ENCODE measurements at places on chromosomes 2 and 18.

DNA sequence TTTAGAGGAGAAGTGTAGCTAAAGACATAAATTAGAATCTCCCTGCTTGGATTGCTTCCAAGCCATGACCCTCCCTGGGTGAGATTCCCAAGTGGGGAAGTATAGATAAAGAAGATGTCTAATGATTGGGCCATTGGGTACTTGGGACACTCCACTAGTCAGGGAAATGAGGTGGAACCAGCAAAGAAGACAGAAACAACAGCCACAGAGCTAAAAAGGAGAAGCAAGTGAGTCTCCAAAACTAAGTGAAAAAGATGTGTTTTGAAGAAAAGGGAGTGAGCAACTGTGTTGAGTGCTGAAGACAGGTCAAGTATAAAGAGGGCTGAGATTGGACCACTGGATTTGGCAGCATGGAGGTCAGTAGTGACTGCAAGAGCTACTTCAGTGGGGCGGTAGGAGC, 276.7 kb upstream of the STON1 start:
- DNase-seq: no peak

DNA sequence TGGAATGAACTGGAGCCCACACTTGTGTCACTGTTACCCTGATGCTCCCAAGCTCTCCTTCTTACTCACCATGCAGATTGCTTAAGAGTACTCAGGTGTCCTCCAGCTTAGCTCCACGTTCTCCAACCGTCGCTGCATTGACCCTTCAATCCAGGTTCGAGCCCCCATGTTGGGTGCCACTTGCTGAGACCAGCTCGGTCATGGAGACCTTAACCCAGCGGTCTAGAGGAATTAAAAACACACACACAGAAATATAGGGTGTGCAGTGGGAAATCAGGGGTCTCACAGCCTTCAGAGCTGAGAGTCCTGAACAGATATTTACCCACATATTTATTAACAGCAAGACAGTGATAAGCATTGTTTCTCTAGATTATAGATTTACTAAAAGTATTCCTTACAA, 229.1 kb upstream of the APCDD1 start:
- DNase-seq: no peak

GRCh38 chr2:240872317-240873097, 3.9 kb downstream of the AGXT start:
- DNase-seq: peak; percentile 62

- DNase-seq: peak; percentile 57
These were observed 9.8 kb downstream of the HS6ST1 start for GRCh38 chr2:128308889-128309279.

DNA sequence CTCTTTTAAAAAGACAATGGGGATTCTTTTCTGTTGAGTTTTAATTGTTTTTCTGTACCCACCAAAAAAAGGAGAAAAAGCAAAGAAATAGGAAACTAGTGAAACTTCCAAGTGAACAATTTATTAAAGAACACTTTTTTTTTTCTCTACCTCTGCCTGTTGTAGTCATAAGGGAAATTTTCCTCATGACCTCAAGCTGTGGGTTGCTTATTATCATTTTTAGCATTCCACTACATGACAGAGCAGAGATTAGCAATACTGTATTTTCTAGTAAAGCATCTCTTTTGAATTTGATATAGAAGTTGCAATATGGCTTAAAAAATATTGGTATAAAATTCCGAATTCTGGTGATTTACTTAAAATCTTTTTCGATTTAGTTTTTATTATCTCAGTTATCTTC, 87.9 kb upstream of the LRRTM1 start:
- no peak for DNase-seq

DNA sequence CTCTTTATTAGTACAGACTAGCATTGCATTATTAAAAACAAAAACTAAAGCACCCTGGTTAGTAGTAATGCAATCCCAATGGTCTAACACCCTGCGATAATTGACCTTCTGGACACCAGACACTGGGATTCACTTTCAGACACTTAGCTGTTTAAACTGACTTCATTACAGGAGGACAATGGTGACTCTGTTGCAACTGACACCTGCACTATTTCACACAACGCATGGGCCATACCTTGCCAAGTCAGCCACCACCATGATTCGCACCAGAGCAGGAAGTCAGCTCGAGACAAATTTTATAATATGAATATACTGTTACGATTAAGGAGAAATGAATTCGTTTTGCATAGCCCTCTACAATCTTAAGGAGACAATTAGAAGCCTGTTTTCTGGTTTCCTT, 150.7 kb downstream of the MEIS1 start:
- DNase-seq: no peak

GRCh38 chr2:77977471-77978063, 455.4 kb upstream of the LRRTM4 start:
- DNase-seq: no peak

- DNase-seq: no peak
These were observed 166.7 kb downstream of the KCNE4 start for GRCh38 chr2:223218587-223219178.

- DNase-seq: no peak
These were observed 35.4 kb downstream of the ZNF804A start for GRCh38 chr2:184633726-184634125.

- DNase-seq: no peak
These were observed 61.3 kb upstream of the PGAP1 start for GRCh38 chr2:196987649-196988364.

GRCh38 chr2:128271597-128271910, 47.1 kb downstream of the HS6ST1 start:
- DNase-seq: peak; percentile 75

DNA sequence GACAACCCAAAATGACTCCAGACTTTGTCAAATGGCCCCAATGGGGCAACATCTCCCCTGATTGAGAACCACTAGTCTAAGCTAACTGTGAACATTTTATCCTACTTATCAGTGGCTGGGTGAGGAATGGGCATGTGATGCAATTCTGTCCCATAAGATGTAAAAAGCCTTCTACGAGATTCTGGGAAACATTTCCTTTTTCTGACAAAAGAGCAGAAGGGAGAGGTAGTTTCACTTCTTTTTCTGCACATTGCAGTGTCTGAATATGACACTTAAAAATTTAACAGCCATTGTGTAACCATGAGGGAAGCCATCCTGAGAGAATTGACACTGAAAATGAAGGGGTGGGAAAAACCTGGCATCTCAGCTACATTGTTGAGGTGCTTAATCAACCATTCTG, 17.3 kb upstream of the MARCHF4 start:
- no peak for DNase-seq

GRCh38 chr2:134866498-134867099, 28.2 kb downstream of the ACMSD start:
- DNase-seq: no peak

All from posterior vena cava (tissue), 2 donors.